Activated CD4-positive, alpha-beta memory T cell treated with anti-CD3 and anti-CD28 coated beads for 36 hours (primary cell): ENCODE measurements at places on chromosomes 6 and 20. TPM values are rescaled to one million over a fixed set of nuclear protein-coding genes. Genes with fewer than 3 reads are reported as not detected.

GINS1 gene
- 31.5 TPM for total RNA-seq

PLA2G7 gene
- not detected for total RNA-seq

PNPLA1 gene
- total RNA-seq, result not detected

MACROD2 gene
- total RNA-seq, result not detected

SPDEF gene
- not detected for total RNA-seq

VWA7 gene
- total RNA-seq, result 2.0 TPM

HLA-B gene
- total RNA-seq, result 3,016 TPM

NAA20 gene
- 82.6 TPM for total RNA-seq

AGER gene
- 16.5 TPM for total RNA-seq

LST1 gene
- total RNA-seq, result 15.7 TPM

GRCh38 chr20:7772371-7772770, 167.9 kb downstream of the HAO1 start:
- no peak for DNase-seq

DNA sequence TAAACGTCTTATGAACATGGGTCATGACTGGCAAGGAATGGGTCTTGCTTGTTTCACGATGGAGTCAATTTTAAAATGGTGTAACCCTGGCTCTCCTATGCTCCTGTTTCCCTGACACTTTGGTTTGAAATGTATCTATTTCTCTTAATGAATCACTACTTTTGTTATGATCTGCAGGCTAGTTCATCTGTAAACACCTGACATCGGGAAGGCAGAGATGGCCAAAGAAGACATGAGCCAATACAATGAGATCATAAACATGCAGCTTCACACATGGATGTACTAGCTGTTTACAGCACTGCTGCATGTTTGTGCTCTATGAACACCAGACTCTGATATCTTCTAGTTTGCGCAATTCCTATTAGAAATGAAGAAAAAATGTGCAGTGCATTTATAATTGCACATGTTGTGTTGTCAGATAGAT, 11.0 kb upstream of the RAD21L1 start:
- DNase-seq, result no peak

GRCh38 chr6:149964308-149965193, 808 bp downstream of the ULBP1 start:
- DNase-seq, result peak; percentile 37

- no peak for DNase-seq
Measured at GRCh38 chr6:39391182-39391581, 68.7 kb upstream of the KCNK16 start.

- DNase-seq, result no peak
Measured at GRCh38 chr6:168097621-168098430, 18.8 kb upstream of the FRMD1 start.

DNA sequence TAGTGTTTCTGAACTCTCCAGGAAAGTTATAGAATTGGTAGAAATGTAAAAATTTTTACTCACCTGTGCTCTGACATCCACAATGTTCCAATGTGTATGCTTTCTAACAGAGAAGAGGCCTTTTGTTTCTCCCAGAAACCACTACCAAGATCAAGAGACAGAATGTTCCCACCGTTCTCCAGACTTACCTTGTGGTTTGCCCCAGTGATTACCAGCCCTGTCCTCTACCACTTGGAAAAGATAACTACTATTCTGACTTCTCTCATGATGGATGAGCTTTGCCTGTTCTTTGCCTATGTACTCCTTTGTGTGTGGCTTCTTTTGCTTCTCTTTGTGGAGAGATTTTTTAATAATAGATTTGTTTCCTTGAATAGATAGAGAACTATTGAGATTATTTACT, 173.0 kb upstream of the SCGN start:
- DNase-seq, result no peak

- DNase-seq, result no peak
Measured at GRCh38 chr20:32941155-32941885, 62.9 kb downstream of the SUN5 start.

DNA sequence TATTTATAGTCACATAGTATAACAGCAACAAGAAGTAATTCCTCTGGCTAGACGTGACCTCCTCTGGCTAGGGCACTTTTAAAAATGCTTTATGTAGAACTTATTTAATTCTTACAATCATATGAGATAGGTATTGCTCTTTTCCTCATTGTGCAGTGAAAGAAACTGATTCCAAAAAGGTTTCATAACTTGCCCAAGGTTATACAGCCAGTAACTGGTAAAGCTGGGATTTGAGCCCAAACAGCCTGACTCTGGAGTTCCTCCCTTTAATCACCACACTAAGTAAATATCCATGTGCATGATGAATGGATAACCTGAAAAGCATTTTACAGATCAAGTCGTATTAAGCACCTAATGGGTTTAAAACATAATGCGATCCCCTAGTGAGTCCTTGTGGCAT, 214.6 kb downstream of the PRL start:
- no peak for DNase-seq

DNA sequence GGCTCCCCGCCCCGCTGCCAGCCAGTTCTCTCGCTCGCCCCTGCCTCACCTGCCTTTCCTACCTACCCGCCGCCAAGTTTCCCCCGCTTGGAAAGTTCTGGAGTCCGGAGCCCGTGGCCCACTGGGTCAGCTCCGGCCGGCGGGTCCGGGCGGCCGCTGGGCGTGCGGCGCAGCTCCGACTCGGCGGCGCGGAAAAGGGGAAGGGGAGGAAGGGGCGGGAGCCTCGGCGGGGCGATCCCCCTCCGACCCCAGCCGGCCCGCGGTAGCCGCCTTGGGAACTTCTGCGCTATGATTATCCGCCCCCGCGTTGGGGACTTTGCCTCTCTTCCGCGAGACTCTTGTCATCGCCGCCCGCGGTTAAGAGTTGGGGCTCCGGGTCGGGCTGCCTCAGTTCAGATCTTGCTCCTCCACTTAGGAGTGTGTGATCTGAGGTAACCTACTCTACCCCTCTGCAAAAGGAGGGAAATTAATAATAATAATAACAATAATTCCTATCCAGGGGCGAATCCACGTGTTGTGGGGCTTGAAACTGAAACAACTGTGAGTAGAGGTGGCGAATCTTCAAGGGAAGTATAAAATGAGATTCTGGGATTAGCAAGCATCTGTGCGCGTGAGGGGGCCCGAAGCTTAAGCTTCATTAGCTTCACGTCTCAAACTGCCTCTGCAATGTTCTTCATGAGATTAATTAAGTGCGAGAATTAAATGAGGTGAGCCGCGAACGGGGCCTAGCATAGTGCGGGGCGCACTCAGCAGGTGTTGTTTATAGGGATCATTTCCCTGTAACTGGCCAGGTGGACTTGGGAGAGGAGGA, 30.8 kb downstream of the SF3B5 start:
- peak; percentile 86 for DNase-seq

- DNase-seq, result no peak
Measured at GRCh38 chr6:113362301-113363047, 494.7 kb upstream of the MARCKS start.

GRCh38 chr20:3560578-3560977, 89.8 kb downstream of the ATRN start:
- DNase-seq, result no peak

DNA sequence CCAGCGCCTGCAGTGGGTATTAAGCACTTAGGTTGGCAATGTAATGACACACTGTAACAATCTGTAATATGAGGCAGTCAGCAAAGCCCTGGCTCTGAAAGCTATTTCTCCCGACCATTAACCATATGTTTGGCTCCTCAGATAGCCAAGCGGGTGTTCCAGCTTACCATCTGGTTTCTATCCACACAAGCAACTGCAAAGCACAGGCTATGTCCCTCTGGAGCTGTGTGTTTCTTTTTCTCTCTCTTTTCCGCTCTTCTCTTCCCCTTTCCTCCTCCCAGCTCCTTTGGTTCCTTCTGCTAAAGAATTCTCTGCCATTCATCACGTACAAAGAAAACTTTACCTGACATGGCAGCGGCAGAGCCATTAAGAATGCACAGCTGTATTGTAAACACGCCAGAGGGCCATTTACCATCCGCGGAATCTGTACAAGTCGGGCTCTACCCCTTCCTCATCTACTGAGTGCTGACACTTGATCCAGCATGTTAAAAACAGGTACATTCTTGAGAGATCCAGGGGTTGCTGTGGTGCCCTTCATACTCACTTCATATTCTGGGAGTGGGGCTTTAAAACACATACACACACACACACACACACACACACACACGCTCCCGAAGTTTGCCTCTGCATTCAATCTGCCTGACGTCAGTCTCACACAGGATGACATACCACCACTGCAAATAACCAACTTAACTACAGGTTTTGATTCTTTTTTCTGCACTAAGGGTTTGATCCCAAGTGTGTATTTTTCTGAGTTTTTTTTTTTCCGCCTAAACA, 77.2 kb downstream of the BACH2 start:
- DNase-seq, result no peak

DNA sequence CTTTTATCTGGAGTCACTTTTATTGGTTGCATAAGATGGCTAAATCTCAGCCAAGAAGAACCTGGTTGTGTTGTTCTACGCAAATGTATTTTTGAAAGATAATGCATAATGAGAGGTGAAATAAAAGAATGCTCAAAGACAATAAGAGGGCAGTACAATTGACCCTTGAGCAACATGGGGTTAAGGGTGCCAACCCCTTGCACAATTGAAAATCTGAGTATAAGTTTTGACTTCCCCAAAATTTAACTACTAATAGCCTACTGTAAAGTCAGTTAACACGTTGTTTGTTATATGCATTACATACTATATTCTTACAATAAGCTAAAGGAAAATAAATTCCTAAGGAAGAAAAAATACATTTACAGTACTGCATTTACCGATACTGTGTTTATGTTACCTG, 5.9 kb downstream of the RNF146 start:
- no peak for DNase-seq

- no peak for DNase-seq
Measured at GRCh38 chr20:46119028-46119546, 973 bp downstream of the CD40 start.

DNA sequence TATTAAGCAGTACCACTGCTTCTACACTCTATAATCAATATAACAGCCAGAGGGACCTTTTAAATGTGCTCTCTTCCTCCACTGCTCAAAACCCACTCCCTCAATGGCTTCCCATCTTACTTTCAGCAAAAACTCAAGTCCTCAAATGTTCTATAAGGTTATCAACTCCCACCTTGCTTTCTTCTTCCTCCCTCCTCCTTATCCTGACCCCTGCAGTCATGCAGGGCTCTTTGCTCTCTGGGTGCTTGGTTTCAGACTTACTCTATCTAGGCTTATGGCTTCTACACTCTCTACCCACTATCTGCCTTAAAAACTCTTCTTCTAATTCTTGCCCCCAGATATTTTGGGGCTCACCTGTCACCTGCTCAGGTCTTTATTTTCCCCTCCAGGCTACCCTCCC, 5.3 kb downstream of the ARHGAP18 start:
- DNase-seq, result no peak

GRCh38 chr6:73579851-73580246, 59.0 kb upstream of the EEF1A1 start:
- peak; percentile 16 for DNase-seq

DNA sequence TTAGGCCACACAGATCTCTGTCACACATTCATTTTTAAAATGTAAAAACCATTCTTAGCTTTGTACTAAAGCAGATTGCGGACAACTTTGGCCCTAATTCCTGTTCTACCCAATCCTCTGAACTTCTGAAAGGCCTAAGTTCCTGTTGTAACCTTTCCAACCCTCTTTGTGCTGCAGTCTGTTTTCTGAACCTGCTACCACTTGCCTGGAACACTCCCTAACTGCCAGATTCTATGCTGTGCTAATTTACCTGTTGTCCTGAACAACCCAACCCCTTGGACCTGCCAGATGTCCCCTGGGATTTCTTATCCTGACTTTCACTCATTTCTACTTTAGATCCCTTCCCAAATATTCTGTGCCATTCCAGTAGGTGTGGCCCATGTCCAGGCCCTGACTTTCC, 398.7 kb downstream of the ZFAND3 start:
- no peak for DNase-seq

DNA sequence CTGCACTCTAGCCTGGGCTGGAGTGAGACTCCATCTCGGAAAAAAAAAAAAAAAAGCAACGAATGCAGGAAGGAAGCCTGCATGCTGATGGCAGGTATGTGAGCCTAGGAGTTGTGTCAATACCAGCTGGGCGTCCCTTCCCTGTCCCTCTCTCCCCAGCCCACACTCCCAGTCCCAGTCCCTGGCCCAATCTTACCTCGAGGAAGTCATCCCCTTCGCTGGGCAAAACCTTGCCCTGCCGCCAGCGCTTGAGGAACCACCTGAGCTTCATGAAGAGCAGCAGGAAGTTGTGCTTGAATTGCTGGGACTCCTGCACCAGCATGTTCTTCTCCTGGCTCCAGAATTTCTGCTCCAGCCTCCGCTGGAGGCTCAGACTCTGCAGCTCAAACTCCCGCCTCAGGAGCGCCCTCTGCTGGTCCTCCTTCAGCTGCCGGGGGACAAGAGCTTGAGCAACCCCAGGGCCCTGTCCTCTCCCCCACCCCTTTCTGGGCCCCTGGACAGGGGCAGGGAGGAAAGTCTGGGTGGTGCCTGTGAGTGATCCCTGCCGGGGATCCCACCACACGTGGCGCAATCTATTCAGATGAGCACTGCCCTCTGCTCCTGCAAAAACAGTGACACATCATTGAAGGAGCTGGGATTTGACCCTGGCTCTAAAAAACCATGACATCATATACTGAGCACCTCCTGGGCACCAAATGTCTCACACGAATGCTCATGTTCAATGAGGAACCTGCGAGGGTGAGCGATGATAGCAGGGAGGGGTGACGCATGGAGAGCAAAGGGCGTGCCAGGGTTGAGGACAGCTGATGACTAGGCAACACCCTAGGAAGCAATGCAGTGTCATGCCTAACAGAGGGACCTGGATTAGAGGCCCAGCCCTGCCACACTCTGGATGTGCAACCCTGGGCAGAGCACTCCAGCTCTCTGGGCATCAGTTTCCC, 35.0 kb upstream of the DSN1 start:
- peak; percentile 83 for DNase-seq

DNA sequence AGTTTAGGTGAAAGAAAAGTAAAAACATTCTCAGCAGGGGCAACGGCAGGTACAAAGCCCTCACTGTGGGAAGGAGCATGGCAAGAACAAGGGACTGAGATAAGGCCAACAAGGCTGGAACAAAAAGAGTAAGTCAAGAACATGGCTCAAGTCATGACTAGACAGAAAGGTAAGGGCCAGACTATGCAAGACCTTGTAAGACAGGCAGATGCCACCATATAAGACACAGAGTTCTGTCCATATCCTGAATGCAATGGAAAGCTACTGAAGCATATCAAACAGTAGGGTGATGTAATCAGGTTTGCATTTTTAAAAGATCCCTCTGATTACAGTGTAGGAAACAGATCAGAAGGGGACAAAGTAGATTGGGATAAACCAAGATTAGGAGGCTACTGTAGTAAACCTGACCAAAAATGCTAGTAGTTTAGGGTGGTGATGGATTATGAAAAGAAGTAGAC, 5.5 kb downstream of the REV3L start:
- DNase-seq, result no peak

- peak; percentile 90 for DNase-seq
Measured at GRCh38 chr6:41705996-41706835, 29.2 kb downstream of the TFEB start.

GRCh38 chr6:96015518-96016333, at the start of gene FUT9:
FUT9 (plus strand) TSS chr6:96015974; CDS start chr6:96203156, 187,182 bp downstream.
- DNase-seq, result no peak

GRCh38 chr6:120853489-120853888, 480.8 kb downstream of the TBC1D32 start:
- DNase-seq, result no peak

DNA sequence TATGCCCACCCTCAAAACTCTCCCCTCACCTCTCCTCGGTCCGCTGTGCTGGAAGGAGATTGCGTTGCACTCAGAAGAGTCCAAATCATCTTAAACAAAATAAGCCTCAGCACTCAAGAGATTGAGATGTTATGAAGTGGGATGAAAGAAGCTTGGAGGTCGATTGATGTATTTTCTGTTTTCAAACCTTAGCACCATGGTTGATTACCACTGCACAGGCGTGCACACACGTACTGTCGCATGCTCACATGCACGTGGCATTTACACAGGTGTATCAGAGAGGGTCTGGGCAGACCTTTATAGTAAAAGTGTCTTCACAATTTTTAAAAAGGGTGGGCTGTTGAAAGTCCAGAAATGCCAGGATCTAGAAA, 612 bp upstream of the AGPAT4 start:
- no peak for DNase-seq
